ENCODE measurements at places on chromosomes 3 and 15.

DNA sequence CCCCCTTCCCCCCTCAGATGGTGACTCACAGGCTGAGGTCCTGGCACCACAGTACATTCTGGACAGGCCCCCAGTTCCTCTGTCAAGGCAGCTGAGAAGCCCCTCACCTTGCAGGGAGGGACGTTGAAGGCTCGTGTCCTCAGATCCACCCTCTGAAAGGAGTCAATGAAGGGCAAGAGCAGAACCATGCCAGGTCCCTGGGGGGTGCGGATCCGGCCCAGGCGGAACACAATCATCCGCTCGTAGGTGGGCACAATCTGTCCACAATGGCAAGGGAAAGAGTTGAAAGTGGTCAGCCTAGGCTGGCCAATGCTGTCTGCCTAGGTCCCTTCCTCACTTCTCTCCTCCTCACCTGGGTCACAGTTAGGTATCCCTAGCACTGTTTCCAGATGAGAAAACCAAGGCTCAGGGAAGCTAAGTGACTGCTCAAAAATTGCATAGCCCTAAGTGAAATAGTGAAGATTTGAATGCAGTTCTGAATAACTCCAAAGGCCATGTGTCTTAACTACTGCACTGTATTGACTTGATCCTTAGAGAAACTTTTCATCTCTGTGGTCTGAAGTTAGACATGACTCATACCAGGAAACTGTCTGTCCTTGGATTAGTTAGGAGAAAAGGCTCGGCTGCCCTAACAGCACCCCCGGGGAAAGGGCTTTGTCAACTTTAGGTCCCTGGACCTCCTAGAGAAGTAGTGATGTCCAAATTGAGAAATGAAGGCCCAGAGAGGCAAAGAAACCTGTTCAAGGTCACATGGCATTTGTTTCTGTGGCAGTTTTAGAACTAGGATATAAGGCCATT lies 2.9 kb downstream of the STOML1 start:
- no peak for DNase-seq

GRCh38 chr3:128040660-128041059 lies 11.6 kb upstream of the SEC61A1 start:
- DNase-seq, result no peak

DNA sequence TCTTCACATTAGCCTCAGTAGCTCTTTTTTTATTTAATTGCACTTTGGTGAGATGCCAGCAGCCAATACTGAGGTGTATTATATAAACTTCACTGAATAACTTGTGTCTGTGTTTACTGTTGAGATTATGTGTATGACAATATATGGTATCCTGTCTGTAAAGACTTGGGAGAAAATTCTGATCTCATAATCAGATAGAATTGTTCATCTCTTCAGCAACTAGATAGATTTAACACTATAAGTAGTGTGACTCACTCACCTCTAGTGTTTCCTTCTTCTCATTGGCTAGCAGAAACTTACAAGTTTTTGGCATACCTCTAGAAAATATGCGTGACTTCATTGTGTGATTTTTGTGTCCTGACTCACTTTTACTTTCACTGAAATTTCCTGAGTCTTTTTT lies 67.6 kb upstream of the TGFBR2 start:
- no peak for DNase-seq

DNA sequence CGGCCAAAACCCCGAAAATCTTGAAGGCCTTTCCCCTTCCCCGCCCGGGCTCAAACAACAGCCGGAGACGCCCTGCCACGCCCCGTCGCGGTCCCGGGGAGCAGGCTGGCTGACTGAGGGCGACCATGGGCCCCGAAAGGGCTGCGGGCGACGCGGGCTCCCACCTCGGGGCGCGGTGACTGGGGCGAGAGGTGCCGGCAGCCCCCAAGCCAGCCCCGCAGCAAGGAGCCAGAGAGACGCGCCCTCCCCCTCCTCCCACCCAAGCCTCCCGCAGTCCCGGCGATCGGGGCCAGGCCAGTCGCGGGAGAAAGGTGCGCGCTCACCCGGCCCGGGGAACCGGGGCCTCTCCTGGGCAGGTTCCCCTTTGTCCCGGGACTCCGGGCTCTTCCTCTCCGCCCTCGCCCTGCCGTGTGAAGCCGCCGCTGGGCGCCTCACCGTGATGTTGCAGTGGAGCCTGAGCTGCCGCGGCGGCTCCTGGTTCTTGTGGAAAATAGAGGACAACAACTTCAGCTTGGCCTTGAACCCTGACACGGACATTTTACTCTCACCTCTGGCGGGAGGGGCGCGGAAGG lies 30.6 kb upstream of the ZSCAN2 start:
- DNase-seq, result peak; percentile 40

DNA sequence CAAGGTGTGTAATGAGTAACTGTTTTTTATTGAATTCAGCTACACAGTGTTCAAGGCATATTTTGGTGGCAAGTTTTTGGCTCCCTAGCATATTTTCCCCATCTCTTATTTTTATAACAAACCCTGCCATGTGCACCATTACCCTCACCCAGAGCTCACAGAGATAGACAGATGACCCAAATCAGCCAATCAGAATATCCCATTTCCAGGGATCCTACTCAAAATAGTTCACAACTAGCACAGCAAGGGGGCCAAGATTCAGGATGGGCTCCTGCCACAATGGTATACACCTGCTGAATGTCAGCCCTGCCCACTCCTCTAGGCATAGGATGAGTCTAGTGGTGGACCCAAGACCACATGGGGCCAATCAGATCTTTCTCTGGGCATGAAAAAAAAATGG lies 78.8 kb upstream of the SETMAR start:
- DNase-seq, result no peak

DNA sequence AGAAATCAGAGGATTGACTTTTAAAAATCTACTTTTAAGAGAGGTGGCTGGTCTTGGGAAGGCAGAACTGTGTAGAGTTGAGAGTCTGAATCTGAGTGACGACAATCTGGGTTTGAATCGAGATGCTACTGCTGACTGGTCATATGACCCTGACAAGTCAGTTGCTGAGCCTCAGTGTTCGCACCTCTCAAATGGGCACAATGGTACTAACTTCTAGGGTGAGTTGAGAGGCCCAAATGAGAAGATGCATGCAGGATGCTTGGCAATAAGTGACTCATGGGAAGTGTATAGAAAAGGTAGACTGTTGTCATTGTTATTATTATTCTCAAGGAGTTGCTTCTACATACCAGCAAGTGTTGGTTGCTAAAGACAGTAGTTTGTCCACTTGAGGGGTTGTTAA lies 10.3 kb downstream of the CACNA2D3 start:
- DNase-seq, result no peak

DNA sequence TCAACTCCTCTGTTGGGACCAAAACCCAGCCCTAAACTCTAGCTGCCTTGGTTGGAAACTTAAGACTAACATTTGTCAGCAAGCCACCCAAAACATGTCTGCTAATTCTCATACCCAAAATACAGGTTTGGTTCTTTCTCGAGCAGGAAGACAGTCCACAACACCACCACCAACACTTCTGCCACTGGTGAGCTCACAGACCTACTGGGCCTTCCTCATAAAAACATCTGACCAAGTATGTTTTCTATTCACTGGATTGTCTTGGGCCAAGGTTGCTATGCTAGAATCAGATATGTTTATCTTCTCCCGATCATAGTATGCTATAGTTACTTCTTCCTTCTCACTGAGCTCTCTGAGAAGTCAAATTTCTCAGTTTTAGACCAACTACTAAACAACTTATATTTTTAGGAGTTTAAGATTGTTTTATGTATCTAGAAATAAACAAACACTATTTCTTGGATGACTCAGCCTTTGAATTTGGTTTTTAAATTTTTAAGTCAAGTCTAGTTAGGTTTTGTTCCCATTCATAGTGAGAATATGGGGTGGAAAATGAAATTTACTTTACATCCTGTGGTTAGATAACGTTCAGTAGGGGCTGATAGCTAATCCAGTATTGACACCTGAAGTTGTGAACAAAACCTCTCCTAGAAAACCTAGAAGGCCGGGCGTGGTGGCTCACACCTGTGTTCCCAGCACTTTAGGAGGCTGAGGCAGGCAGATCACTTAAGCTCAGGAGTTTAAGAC lies 360.5 kb downstream of the RSL24D1 start:
- DNase-seq, result no peak

DNA sequence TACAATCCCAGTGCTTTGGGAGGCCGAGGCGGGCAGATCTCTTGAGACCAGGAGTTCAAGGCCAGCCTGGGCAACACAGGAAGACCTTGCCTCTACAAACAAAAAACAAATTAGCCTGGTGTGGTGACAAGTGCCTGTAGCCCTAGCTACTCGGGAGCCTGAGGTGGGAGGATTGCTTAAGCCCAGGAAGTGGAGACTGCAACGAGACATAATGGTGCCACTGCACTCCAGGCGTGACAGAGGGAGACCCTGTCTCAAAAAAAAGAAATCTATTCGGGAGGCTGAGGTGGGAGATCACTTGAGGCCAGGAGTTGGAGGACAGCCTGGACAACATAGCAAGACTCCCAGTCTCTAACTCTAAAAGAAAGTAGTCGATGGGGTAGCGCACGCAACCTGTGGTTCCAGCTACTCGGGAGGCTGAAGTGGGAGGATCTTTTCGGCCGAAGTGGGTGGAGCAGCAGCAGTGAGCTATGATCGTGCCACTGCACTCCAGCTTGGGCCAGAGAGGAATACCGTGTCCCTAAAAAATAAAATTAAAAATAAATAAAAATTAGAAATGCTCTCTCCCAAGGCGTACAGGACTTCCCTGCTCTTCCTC lies 775 bp downstream of the C3orf33 start:
- DNase-seq, result no peak

GRCh38 chr3:197226179-197226578 lies 72.2 kb downstream of the DLG1 start:
- no peak for DNase-seq

DNA sequence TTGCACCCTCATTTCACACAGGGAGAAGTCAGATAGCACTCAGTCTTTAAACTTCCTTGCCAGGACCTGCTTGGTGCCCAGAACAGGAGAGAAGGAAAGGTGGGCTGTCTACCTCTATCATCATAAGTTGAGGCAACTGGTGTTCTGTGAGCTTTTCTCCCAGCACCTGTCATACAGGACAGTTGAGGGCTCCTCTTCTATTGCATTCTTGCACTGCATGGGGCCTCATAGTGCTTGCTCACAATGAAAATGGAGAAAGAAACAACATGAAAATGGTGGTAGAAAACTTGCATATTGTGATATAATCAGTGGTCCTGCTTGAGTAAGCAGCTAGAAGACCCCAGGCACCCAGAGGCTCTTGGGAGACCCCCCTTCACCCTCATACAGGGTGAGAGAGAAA lies 311.7 kb upstream of the GOLIM4 start:
- no peak for DNase-seq

All from memory B cell (primary cell).